ENCODE measurements at places on chromosomes 7 and 10. TPM values are rescaled to one million over a fixed set of nuclear protein-coding genes. Genes with fewer than 3 reads are reported as not detected.

DNA sequence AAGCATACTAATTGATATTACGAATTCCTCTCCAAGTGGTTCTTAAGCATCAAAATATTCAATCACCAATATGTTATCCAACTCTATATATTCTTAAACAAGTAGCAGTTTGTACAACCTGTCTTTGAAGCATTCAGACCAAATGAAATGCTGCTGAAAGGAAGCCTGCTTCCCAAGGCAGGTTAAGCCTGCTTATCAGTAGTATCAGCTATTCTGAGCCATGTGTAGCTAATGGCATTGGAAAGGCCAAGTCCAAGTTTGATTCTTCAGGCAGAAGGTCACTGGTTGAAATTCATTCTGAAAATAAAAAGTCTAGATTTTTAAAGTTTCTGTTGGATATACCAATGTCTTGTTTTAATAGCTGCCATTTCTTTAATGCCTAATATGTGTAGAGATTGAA, 328.7 kb downstream of the LHFPL3 start:
- no peak for DNase-seq

- no peak for DNase-seq
These were observed 350.0 kb downstream of the FGFR2 start for GRCh38 chr10:121248266-121248665.

Gene APBB1IP
- total RNA-seq = 9.3 TPM

DNA sequence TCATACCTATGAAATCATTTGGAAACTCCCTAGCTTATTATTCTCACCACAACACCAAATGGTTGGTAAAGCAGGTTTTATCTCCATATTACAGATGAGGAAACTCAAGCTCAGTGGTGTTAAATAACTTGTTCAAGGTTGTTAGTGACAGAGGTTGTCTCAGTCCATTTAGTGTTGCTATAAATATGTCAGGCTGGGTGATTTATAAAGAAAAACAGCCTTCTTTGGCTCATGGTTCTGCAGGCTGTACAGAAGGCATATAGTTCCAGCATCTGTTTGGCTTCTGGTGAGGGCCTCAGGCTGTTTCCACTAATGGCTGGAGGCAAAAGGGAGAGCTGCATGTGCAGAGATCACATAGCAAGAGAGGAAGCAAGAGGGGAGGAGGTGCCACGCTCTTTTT, 96.6 kb downstream of the ZNF438 start:
- DNase-seq = no peak

DNA sequence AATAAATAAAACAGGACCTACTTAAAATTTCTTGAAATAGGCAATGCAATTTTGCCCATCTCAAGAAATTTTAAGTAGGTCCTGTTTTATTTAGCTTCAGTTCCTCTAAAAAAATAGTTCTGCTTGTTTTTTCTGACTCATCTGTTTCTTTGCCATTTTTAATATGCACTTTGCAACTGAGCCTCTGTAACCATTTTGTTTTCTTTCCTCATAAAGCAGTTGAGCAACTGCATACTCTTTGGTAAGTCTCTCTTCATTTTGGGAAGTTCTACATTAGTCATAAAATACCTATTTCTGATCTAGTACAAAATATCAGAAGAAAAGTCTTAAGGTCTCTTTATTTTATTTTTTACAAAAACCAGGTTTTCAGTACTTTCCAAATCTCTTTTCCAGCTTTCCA, 18.0 kb downstream of the TAS2R40 start:
- DNase-seq = no peak
